ENCODE measurements at places on chromosomes 5 and 9.

DNA sequence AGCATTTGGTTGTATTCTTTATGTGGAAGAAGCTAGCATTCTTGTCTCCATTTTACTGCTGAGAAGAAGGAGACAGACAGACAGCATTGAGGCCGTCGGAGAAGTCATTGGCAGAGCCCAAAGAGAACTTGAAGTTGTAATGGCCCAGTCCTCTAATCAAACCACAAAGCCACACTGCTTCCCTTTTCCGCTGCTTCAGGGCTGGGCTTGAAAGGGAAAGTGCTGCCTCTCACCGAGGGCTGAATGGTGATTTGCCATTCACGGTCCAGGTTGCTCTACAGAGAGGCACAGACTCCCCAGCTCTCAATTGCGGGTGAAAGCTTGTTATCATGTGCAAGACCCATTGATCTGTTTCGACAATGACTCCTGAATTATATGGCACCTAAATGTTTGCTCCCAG, 25.6 kb upstream of the POU4F3 start:
- no peak for DNase-seq

GRCh38 chr5:3118340-3118739, 366.9 kb upstream of the IRX2 start:
- DNase-seq, result no peak

DNA sequence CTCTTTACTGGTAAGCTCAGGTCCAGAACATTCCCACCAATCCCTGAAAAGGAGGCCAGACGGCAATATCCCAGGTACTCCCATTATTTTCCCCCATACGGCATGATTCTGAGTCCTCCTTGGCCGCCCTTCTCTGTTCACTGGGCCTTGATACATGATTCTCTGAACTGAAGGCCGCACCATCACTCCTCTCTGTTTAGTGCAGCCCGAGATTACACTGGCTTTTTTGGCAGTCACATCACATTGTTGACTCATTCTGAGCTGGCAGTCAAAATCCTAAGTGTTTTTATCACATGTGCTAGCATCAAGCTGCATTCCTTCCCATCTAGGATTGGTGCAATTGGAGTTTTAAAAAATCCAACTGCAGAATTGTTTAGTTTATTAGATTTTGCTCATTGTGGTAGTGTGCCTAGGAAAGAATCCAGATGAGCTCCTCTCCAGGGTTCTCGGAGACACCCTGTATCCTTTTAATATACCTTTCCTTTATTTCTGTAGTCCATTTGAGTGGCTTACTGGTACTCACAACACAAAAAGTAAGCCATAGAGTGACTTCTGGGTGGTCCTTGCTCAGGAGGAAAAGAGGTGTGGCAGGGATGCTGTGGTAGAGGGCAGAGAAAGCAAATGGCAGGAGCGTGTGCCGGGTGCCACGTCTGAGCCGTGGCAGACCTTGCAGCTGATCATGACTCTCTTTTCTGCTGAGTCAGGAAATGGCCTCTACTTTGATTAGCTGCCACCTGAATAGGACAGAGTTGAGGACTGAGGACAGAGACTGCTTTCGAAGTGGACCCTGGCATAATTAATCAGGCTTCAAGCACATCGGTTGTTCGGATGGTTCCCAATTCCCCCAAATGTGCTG, 121.1 kb upstream of the IL12B start:
- DNase-seq, result no peak

DNA sequence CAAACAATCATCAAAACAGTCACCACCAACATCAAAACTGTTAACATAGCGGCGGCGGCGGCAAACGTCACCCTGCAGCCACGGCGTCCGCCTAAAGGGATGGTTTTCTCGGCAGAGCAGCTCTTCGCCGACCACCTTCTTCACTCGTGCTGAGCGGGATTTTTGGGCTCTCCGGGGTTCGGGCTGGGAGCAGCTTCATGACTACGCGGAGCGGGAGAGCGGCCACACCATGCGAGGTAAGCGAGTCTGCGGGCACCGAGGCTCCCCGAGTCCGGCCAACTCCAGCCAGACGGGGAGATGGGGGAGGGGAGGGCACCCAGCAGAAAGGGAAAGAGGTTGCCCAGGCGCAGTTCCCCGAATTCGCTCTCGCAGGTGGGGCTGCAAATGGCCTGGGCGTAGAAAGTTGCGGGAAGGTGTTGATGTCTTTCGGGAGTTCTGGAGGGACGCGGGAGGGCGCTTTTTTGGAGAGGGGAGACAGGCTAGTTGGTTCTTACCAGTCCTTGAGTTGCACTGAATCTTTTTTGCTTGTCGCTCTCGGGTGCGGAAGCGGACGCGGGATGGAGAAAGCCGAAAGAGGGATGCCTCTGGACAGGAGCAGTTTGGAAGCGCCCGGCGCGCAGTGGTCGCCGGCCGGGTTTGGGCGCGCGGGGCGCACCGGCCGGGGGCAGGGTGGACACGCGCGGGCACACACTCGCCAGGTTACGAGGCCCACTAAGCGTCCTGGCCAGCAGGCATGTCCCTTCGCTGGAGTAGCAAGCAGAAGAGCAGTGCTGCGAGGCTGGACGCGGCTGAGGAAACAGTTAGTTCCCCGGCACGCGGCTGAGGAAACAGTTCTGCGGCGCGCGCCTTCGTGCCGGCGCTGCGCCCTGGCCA, 849 bp downstream of the RORB start:
- DNase-seq, result no peak

- no peak for DNase-seq
These were observed 43.5 kb upstream of the CAVIN4 start for GRCh38 chr9:100534401-100534800.

DNA sequence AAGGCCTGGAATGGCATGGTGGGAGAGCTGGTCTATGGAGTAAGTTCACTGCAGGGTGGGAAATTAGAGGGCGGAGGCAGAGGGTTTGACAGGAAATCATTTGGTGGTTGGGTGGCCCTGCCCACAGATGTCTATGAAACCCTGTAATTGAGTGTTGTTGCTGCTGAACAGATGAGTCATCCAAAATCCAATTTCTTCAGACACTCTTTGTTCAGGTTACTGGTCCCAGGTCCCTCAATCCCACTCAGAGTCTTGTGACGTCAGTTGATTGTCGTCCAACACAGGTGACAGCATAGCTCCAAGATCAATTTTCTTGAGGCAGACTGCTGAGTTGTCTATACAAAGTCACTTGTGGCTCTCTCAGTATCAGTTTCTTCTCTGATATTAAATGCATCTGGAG, 208.6 kb downstream of the GRIA1 start:
- DNase-seq, result no peak

GRCh38 chr5:61802456-61802855, 470.4 kb downstream of the ZSWIM6 start:
- no peak for DNase-seq

GRCh38 chr9:92642041-92642451, 27.9 kb downstream of the IPPK start:
- no peak for DNase-seq

GRCh38 chr5:72248410-72248981, 71.5 kb downstream of the MRPS27 start:
- DNase-seq, result no peak

DNA sequence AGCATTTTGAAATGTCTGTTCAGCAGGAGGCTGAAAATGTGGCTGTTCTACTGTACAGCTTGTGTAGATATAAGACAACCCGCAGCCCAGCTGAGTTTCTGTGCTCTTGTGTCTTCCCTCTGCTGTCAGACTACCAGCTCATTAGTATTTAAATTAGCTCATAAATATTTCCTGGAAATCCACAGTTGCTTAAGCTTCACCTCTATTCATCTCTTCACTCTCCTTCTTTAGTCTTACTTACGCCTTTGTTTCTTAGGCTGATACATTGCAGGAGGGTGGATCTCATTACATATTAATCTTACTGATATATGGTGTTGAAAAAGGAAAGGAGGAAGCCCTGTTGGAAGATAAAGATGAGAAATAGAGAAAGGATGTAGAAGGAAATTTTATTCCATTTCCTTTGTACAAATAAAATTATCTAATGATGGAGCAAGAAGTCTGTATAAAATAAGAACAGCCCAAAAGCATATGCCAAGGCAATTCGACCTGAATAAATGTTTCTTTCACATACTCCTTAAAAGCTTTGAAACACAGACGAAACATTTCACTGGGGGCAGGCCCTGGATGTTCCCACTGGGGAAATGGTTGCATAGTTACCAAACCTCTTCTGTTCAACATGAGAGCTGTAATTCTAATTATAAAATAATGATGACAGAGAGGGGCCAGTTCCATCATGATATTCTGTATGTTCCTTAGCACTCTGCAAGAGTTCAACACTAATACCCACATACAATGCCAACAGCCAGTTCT, 111.8 kb upstream of the APC start:
- no peak for DNase-seq

DNA sequence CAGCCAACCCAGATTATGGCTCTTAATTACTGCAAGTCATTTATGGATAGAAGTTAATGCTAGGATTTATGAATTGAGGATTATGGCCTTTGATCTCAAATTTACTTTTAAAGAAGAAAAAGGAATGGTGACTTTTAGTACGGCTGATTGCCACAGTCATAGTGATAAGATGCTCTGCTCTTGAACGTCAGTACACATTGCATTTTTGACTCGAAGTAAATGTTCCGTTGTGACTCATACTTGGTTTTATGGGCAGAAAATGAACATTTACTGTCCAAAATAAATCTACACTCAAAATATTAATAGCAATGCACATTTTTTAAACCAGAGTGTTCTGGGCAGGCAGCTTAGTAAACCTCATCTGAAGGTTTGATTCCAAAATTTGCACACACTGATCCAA, 830 bp downstream of the ADAMTSL1 start:
- no peak for DNase-seq

GRCh38 chr9:113657765-113658544, 194.4 kb downstream of the RGS3 start:
- DNase-seq, result peak; percentile 79

GRCh38 chr9:123662057-123662776, 267.7 kb downstream of the DENND1A start:
- no peak for DNase-seq

DNA sequence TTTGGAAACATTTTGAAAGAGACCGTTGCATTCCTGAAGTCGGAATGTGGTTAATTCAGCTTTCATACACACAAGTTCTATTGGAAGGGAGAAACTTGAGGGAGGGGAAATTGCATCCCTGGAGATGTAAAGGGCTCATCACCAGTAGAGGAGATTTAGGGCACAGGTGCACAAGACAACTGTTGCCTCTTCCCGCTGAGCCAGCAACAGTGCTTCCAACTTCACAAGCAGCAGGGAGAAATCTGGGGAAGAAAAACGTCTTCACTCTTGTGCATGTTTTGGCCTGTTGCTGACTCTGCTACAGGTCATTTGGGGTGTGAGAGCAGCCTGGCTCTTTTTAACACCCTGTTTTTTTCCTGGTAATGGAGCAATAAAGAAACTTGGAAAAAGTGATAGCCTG, 277.9 kb downstream of the GAS1 start:
- DNase-seq, result no peak

GRCh38 chr9:131402738-131403492, 9.0 kb downstream of the PRRC2B start:
- DNase-seq, result no peak

DNA sequence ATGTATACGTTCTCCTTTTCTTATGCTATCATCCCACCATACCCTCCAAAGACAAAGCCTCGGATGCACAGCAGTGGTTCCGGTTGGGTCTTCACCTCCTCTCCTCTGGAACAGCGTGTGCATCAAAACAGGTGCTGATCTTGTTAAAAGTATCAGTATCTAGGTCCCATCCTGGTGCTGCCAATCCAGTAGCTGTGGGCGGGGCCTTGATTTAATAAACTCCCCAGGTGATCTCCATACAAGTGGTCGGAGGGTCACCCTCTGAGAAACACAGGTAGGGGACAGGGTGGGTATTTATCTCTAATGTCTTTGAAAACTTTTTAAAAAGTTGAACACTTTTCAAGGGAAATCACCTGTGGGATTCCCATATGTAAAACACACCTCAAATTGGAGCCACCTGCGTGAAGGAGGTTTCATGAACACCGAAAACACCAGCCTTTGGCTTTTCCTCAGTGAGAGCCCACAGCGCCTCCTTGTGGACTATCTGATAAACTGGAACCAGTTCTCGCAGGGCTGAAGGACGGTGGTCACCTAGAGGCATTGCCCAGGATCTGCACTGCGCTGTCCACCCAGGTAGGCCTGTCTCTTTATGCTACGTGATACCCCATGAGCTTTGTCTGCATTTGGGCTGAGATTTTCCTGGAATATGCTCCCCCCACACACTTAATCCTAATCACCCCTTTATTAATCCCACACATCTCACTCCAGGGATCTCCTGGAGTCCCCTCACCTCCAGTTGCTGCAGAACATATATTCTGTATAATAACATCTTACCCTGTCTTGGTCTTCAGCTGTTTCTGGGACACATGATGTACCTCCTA, 80.5 kb upstream of the EPB41L4B start:
- DNase-seq, result no peak

DNA sequence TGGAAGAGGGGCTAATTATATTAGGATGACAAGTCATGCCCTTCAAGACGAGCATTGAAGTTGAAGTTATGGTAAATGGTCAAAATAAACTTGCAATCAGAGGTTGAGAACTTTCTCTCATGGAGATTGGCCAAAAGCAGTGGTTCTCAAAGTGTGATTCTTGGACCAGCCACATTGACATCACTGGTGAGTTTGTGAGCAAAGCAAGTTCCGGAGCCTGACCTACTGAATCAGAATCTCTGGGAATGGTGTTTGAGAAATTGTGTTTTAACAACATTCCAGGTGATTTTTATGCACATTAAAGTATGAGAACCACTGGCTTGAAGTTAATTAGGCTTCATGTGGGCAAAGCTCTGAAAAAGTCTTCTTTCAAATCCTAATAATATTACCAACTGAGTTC, 403.5 kb downstream of the ZSWIM6 start:
- no peak for DNase-seq

GRCh38 chr9:116837018-116837989, 150.2 kb downstream of the TRIM32 start:
- DNase-seq, result no peak

- DNase-seq, result no peak
These were observed 7.0 kb upstream of the CD74 start for GRCh38 chr5:150419630-150420270.

DNA sequence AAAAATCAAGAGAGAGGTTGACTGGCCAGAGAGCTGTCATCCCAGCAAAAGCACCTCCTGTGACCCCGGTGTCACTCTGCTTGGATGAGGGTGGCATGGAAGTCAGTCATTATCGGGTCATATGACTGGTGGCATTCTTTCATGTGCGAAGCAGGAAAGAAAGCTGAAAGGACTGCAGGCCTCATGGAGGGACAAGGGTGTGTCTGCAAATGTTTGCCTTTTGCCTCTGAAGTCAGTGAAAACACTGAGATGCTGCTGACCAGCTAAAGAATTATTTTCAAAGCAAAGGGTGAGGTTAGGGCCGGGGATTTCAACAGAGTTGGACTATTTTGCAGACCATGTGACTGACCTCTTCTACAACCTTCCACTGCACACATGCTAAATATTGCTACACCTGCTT, 298.3 kb downstream of the CSNK1G3 start:
- no peak for DNase-seq

GRCh38 chr5:31413030-31413812, 118.7 kb downstream of the DROSHA start:
- no peak for DNase-seq
